RPMI7951 (cell line): ENCODE measurements at places on chromosomes 11 and 22. TPM values are rescaled to one million over a fixed set of nuclear protein-coding genes. Genes with fewer than 3 reads are reported as not detected.

- peak; percentile 8 for DNase-seq
Observed at GRCh38 chr22:22080270-22080669, 97.7 kb upstream of the TOP3B start.

The MISFA gene
- 0.60 TPM in 1 of 2 replicates, not detected in the other for total RNA-seq

The CHCHD10 gene
- total RNA-seq = 1.8 and 13.9 TPM in 2 replicates

The HORMAD2 gene
- not detected in 2 replicates for total RNA-seq

The APIP gene
- total RNA-seq = 40.3 and 48.1 TPM in 2 replicates

The PTS gene
- 78.1 and 80.6 TPM in 2 replicates for total RNA-seq

DNA sequence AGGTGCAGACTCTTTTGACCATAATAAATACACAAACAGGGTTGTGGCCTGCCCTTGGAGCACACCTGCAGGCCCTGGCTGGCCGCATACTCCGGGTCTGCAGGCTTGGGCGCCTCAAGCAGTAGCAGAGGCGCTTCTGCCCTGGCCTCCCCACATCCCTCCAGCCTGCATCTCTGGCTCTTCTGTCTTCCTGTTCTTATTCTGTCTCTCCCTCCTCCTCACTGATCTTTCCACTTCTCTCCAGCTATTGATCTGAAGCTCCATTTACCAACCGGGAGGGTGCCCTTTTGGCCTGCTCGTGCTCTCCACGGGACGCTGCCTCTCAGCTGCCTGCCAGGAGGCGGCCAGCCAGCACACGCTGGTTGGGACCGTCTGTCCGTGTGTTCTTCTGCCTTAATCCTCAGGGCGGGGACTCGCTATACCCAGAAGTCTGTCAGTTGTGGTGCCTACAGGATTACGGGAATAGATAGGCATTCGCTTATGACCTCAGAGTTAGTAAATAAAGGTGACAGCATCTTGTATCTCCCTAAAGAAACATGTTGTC, 5.2 kb downstream of the UPB1 start:
- no peak for DNase-seq

- DNase-seq = no peak
Observed at GRCh38 chr11:17779861-17780594, 45.4 kb downstream of the KCNC1 start.

DNA sequence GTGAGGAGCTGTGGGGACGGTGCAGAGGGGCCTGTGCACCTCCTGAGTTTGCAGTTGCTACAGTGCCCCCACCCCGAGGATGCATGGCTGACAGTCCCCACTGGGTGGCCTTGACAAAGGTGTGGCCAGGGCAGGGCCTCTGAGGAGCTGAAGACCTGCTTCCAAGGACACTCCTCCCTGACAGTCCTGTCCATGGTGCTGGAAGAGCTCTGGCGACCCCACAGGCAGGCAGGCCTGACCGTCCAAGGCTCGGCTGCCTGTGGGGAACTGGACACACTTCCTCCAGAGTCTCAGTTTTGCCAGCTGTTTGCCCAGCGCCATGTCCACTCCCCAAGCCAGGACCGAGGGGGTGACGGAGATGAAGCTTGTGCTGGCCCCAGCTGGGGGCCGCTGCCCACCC, 32.7 kb downstream of the BRSK2 start:
- DNase-seq = no peak

- DNase-seq = peak; percentile 60
Observed at GRCh38 chr11:32892355-32893092, at the start of gene QSER1. TSS of gene QSER1 (plus strand) at chr11:32892811. CDS start at chr11:32893126, 315 bp downstream.

DNA sequence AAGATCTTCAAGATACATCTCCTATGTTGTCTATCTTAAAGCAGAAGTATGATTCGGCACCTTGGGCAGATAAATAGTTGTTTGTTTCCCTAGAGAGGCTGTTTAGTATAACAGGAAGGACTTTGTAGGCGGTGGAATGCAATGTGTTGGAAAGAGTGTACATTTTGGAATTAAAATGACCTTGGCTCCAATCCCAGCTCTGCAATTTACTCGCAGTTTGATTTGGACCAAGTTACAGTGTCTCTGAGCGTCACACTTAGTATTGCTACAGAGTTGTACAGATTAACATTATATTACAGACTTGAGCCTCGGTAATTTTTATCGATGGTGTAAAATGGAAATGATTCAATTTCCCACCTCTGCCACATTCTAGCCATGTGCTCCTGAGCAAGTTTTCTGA, 265.3 kb downstream of the OPCML start:
- no peak for DNase-seq

DNA sequence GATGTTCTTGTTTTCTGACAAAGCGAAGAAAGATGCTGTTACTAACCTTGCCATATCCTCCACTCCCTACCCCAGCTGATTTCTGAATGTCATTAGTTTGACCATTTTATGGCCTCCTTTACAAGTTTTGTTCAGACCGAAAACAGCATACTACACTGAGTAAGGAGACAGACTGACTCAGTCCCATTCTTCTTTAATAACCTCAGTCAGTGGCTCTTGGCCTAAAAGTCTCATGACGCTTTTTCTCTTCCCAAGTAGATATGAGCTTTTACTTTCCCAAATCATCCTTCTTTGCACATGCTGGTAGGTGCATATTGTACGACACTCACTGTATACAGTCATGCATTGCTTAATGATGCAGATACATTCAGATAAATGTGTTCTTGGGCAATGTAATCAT, 8.0 kb upstream of the FIBIN start:
- DNase-seq = no peak

The ARHGAP8 gene
- total RNA-seq = not detected in 2 replicates

The BCO2 gene
- 0.10 and 0.24 TPM in 2 replicates for total RNA-seq
